ENCODE measurements at places on chromosomes 7 and 10.

DNA sequence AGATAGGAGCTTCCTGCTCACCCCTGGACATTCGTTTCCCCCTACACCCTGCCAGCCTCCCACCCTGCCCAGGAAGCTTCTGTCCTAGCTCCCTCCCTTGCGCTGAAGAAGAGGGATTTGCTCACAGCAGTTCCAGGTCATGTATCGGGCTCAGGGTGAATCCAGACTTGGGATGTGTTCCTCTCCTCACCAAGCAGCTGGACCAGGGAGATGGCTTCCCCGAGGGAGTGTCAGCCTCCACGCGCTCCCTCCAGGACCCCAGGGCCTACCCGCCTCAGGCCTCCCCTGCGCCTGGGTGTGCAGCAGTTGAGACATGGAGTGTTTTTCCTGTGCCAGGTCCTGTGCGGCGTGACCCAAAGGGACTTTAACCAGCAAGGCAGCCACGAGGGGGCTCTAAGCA, 435.6 kb upstream of the FOXK1 start:
- DNase-seq, result no peak

GRCh38 chr7:1844336-1844950, 174.4 kb downstream of the ELFN1 start:
- no peak for DNase-seq

DNA sequence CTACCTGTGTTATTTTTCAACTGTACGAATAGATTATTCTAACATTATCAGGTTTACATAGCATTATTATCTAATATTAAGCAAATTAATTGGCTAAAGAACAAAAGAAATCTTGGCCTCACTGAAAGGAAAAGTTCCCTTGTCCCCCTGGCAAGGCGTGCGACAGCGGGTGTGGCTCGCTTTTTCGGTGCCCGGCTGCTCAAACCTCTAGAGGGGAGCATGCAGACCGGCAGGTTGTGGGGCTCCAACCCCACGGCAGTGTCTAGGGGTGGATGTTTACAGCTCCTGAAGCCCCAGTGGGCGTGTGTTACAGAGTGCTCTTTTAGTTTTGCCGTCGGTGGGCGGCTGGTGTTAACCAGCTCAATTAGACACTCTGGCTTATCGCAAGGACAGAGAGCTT, 456.4 kb downstream of the TNS3 start:
- no peak for DNase-seq

- DNase-seq, result no peak
Observed at GRCh38 chr10:90969121-90969534, 48.2 kb upstream of the ANKRD1 start.

DNA sequence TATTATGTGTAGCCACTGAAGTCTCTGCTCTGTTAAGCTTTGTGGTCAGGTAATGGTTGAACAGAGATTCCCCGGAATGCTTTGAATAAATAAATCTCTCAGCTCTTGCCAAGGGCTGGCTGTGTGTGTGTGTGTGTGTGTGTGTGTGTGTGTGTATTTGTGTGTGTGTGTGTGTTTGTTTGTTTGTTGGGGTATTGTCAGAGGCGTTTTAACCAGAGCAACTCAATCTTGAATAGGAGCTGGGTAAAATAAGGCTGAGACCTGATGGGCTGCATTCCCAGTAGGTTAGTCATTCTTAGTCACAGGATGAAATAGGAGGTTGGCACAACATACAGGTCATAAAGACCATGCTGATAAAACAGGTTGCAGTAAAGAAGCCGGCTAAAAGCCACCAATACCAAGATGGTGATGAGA, 256.2 kb upstream of the CACNA2D1 start:
- no peak for DNase-seq

- no peak for DNase-seq
Observed at GRCh38 chr7:22008683-22009082, 63.0 kb upstream of the CDCA7L start.

DNA sequence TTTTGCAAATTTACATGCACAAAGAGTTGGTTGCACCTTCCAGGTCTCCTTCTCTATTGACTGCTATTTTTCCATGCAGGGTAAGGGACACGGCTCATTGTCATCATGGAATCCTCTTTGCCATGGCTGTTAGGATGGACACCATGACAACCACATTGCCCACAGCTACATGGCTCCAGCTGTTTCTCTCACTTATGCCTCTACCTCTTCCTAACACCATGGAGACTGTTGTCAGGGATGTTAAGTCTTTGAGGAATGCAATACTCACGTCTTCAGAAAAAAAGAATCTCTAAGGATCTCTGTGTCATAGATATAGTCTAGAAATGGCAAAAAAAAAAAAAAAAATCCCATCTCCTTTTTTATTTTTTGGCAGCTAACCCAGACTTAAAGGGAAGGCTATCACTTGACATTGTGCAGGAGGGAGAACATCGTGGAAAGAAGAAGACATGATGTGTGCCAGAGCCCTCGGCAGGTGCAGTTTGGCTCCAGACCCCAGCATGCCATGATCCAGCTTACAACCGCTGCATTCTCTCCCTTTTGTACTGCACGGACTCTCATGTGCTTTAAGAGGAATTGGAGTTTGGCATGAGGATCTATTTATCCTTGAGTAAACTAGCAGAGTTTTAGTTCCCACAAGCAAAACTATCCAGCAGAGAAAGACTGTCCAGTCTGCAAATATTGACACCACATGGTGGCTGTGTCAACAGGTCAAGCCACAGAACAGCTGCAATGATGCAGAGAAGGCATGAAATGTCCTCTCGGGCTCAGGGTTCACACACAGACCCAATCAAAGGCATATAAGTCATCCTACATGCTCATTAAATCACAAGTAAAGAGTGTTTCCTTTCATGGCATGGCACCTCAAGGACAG, 70.8 kb downstream of the FRMD4A start:
- DNase-seq, result no peak

DNA sequence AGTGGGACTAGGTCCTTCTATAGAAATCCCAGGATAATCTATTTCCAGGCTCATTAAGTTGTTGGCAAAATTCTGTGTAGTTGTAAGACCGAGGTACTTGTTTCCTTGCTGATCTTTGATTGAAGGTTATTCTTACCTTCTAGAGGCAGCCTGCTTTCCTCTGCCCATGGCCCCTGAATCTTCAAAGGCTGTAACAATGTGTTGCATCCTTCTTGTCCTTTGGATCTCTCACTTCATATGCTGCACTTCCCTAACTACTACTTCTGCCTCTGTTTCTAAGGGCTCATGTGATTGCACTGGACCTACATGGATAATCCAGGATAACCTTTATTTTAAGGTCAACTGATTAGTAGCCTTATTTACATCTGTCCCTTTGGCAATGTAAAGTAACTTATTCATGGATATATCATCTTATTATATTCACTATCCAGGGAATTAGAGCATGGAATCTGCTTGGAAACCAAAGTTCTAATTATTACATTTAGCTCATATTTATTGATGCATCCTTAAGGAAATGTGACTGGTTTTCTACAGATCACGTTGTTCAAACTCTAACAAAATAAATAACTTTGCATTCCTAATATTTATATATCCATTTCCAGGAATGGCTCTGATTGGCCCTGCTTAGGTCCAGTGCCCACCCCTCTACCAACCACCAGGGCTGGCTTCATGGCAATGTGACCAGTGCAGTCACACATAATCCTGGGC, 85.6 kb downstream of the IMMP2L start:
- DNase-seq, result no peak

DNA sequence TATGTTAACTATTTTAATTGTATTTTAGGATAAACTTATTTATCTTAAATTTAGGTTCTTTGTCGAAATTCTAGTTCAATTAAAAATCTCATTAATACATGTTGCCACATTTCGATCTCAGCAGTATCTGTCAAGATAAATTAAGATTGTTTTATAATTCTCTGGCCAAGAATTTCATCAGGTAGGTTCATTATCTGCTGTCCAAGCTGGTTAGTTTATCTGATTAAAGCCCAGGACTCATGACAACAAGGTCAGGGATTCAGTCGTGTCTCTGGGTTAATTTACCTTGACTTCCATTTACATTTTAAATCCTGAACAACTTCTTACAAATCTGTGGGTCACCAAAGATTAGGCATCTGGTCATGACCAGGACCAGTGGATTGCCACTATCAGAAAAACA, 7.6 kb downstream of the STEAP4 start:
- DNase-seq, result no peak

GRCh38 chr7:107190090-107190489, 21.3 kb downstream of the HBP1 start:
- DNase-seq, result no peak

GRCh38 chr10:62707810-62708209, 96.7 kb upstream of the ADO start:
- DNase-seq, result no peak

GRCh38 chr7:121167971-121168370, 160.8 kb upstream of the WNT16 start:
- DNase-seq, result no peak

DNA sequence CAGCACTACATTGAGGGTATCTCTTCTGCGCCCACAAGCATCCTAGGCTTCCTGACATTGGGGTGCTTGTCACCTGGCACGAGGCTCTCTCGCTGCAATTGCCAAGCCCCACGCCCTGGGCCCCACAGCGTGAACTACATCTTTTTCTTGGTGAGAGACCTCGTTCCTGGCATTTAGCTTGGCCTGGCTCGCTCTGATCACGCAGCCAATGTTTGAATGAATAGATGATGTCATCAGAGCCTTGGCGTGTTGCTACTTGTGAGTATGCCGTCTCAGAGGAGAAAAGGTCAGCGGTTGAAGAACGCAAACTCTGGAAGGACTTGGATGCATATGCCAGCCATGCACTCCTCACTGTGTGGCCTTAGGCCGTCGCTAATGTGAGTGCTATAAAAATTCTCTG, 150.2 kb upstream of the AUTS2 start:
- DNase-seq, result no peak

DNA sequence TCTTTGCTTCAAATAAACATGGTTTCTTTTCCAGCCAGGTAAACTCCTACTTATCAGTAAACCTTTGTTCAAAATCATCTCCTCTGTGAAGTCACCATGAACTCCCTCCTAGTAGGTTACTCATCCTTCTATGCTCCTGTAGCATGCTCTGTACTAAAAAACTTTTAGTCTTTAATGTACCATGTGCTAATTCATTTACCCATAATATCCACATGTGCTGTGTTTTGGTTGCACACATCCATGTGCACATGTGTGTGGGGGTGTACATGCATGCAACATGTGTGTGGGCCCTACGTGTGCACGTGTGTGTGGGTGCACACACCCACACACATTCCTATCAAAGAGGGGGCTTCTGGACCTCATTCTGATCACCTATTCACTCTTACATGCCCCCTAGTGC, 259.9 kb upstream of the SP4 start:
- no peak for DNase-seq

DNA sequence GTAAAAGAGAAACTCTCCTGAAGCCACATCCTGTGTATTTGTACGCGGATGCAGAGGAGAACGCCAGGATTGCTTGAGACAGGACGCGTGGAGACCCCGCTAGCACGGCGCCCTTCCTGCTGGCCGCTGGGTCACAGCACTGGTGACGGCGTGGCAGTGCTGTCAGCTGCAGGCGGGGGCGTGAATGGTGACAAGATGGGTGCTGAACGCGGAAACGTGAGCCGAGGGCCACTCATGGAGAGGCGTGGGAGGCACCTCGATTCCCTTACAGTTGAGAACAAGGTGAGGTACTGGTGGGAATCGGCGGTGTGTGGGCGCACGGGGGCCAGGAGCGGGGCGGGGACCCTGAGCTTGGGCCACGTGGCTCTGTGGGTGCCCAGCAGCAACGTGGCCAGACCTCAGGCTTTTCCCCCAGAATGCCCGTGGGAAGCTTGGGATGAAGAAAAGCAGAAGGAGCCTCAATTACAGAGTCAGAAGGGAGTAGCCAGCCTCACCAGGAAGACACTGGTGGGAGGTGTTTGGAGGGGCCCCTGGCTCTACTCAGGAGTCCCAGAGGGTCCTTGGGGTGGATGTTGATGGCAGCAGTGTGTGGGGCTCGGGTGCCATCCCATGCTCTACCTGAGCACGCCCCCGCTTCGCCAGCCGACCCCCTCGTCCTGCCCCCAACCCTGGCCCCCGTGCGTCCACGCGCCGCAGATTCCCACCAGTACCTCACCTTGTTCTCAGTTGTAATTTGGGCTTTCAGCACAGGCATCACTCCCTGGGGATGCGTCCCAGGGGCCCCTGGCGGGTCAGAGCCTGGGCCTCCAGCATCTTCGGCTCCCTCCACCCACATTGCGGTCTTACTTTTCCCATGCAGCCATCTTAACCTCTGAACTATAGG, 208.4 kb upstream of the TCERG1L start:
- DNase-seq, result no peak

Measured in stimulated activated naive CD8-positive, alpha-beta T cell treated with anti-CD3 and anti-CD28 coated beads, Interleukin-15, amount 100 ng/mL, for 72 hours (primary cell).